Right ventricle myocardium superior (tissue), 1 donor: ENCODE measurements at places on chromosomes 4 and X. TPM values are rescaled to one million over a fixed set of nuclear protein-coding genes. Genes with fewer than 3 reads are reported as not detected.
A peak's percentile ranks its signal among the peaks of the same experiment; 100 is the strongest.

- DNase-seq, result peak; percentile 85
Observed at GRCh38 chr4:6917461-6918271, 8.0 kb downstream of the TBC1D14 start.

GRCh38 chr4:103054030-103054429 is 22.5 kb downstream of the SLC9B2 start:
- no peak for DNase-seq

- no peak for DNase-seq
Observed at GRCh38 chrX:67613366-67613765, 69.5 kb downstream of the AR start.

- no peak for DNase-seq
Observed at GRCh38 chr4:78581618-78582017, 30.0 kb downstream of the ANXA3 start.

DNA sequence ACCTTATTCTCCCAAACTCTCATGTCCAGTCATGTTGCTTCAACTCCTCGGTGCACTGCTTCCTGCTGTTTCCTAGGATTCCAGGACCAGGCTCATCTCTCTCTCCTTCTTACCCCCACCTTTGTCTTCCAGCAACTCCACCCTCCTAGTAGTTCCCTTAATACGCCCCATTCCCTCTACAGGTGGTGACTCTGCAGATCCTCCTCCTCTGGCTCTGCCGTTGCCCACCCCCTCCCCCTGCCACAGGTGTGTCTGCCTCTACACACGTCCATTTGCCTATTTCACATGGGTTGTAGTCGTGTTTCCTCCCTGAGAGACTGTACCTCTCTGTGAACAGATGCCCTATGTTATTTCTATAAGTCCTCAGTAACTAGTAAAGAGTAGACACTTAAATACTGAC is 32.4 kb downstream of the CDS1 start:
- DNase-seq, result no peak

DNA sequence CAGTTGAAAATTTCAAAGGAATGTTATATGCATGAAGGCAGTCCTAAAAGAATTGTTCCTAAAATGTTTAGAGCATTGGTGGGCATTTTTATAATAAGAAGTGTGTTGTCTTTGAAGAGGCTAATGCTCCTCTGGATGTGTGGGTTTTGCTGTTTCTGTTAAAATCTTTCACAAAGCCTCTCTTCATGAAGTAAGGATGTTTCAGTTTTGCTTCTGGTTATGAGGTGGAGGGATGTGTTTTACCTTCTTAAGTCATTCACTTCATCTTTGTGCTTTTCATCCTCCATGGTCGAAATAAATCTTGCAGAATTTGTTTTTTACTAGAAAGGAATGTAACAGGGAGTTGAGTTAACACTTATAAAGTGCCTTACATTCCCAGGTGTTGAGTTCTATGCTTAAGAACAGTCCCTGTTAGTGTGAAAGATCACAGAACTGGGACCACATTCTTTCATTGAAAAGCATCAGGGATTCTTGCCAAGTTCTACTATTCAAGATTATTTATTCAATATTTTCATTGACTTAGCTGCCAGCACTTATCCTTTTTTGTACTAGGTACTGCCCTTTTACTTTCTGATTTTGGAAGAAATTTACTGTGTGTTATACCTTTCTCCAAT is 21.1 kb downstream of the FHIP1A start:
- no peak for DNase-seq

GRCh38 chr4:1682860-1683259 is 1.3 kb downstream of the FAM53A start:
- DNase-seq, result no peak

GRCh38 chr4:181307824-181308223 is 935.4 kb upstream of the TENM3 start:
- DNase-seq, result no peak

Gene POU3F4
- total RNA-seq, result not detected

Gene CSAG2
- not detected for total RNA-seq

Gene HPGD
- 1.3 TPM for total RNA-seq
